C1 segment of cervical spinal cord (tissue), 14 donors: ENCODE measurements at places on chromosomes 12 and 14.

- DNase-seq = no peak
These were observed 254.0 kb downstream of the ANO6 start for GRCh38 chr12:45469902-45470301.

DNA sequence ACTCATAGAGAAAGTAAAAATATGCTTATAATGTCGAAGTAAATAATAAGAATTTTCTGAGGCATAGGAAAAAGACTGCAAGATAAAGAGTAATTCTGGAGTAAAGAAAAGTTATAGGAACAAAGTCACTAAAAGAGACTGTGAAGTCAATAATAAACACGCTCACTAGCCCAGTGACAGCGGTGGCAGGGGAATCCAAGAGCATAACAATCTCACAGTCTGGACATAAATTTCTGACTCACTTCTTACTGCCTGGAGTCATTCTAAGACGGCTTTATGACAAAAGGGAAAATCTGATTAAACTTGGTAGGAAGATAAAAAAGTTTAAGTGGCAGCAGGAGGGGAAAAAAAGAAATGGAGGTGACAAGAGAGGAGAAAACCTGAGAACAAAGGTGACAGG is 56.4 kb upstream of the GRIP1 start:
- DNase-seq = no peak

DNA sequence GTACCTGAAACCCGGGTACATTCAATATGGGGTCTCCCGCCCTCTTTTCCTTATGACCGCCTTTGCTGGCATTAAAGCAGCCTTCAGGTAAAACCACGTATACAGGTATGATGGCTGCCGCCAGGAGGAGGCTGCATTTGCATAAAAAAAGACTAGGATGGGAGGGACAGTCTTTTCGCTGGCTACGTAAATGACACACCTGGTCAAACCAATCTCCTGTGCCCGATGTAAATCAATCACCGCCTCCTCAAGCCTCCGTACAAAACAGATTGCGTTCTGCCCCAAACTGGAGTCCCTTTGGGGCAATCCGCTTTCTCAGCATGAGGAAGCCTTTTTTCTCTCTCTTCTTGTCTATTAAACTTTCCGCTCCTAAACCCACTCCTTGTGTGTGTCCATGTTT is 8.1 kb upstream of the ALDH1L2 start:
- no peak for DNase-seq

GRCh38 chr12:54439521-54440255 is 20.6 kb upstream of the ITGA5 start:
- DNase-seq = no peak

DNA sequence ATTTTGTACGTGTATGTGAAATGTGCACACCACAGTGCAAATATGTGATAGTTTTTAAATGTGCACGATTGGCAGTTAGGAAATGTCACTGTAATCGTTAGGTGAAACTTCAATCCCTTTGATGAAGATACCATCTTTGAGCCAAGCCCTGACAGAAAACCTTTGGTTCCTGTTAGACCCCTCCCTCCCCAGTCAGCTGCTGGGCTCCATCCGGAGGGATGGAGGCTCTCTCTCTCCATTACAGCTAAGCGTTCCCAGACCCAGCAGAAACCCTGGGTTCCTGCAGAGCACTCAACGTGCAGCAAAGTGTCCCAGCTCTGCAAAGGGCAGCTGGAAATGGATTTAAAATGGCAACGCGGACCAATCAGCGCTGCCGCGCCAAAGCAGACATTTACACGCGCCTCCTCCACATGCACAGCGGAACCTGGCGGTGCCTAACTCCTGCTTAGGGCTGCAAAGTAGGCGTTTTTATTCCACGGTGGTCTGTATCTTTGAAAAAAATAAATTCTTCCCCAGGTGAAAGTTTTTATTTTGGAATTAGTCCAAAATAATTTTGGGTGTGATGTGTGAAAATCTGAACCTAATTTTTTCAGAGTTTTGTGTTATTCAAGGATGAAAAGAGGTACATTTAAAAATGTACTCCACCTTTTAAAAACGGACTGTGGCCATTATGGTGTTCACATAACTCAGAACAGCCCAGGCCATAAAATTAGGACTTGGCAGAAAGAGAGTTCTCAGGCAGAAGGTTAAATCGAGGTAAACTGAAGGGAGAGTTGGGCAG is 1.4 kb upstream of the HMGA2 start:
- no peak for DNase-seq

- no peak for DNase-seq
These were observed 143.5 kb downstream of the PAX9 start for GRCh38 chr14:36805131-36805559.

DNA sequence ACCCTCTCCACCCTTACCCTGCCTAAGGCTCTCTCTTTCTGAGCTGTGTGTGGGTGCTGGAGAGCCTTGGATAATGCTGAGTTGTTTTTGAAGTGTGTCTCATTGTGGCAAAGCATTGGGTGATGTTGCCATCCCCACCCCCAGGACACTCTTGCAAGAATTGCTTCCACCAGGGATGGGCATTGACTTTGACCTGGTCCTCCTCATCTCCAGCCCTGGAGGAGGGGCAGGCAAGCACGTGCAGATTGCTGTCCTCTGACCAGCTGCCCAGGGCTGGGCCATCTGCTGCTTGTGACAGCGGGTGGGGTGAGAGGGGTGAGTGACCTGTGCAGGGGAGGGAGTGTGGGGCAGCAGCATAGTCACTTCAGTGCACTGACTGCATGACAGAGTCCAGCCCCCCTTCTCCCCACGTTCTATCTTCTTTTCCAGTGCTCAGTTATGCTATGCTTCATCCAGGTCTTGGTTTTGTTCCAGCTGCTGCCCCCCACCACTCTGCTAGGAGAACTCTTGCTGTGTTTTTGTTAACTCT is 26.2 kb downstream of the SUSD6 start:
- DNase-seq = no peak

DNA sequence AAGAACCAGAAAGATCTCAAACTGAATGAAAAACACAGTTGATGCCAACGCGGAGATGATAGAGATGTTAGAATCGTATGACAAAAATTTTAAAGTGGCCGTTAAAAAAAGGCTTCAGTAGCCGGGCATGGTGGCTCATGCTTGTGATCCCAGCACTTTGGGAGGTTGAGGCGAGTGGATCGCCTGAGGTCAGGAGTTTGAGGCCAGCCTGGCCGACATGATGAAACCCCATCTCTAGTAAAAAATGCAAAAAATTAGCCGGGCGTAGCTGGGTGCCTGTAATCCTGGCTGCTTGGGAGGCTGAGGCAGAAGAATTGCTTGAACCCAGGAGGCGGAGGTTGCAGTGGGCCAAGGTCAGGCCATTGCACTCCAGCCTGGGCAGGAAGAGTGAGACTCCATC is 5.4 kb upstream of the ACVRL1 start:
- DNase-seq = no peak

- DNase-seq = no peak
These were observed 4.8 kb downstream of the HOXC5 start for GRCh38 chr12:54037360-54038283.
